ENCODE measurements at places on chromosomes 4 and X. TPM values are rescaled to one million over a fixed set of nuclear protein-coding genes. Genes with fewer than 3 reads are reported as not detected.

The MTHFD2L gene
- total RNA-seq, result 9.2 TPM

The RPS6KA6 gene
- 6.8 TPM for total RNA-seq

DNA sequence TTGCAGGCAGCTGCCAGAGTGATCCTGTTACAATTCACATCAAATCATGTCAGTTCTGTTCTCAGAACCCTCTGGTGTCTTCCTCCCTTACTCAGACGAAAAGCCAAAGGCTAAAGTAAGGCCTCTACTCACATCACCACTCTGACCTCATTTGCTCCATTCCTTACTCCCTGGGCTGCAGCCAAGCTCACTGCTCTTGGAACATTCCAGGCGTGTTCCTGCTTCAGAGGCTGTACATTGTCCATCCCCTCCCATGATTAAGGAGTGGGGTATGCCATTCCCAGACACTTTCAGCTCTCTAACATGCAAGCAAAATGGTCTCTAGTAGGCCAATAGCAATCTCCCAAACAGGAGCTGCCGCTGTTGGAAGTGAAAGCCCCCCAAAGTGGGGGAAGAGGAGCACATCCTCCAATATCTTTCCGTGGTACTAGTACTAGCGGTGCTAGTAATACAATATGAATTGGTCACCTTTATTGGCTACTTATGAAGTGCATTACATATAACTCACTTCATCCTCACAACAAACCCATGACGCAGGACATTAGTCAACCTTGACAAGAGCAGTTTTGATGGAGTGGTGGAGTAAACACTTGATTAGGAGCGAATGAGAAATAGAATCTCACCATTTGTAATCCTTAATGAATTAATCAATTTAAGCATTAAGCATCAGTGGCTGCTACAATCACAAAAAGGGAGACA is 15.0 kb downstream of the GAB3 start:
- DNase-seq, result peak; percentile 93

DNA sequence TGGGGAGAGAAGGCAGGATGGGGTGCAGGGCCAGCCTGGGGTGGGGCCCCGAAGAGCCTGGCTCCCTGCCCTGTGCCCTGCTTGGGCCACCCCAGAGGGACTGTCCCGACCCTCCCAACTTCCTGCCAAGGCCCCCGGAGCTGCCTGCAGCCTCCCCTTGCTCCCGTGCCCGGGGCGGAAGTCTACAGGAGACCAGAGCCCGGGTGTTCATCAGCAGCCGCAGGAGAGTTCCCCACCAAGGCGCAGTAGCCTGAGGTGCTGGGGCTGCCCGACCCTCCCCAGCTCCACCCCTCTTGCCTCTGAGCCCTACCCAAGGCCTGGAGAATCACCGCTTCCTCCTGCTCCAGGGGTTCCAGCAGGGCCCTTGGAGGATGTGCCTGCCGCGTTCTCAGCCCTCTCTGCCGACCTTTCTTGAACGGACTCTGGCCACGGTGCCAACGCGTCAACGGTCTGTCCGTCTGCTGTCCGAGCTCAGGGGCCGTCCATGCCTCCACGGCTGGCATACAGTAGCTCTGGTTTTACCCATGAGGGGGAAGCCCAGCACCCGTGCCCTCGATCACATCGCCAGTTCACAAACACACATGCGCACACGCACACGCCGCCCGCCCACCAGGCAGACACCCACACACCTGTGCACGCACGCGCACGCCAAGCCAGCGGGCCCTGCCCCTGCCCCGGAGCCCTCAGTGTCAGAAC is 36.0 kb upstream of the SPON2 start:
- DNase-seq, result no peak

DNA sequence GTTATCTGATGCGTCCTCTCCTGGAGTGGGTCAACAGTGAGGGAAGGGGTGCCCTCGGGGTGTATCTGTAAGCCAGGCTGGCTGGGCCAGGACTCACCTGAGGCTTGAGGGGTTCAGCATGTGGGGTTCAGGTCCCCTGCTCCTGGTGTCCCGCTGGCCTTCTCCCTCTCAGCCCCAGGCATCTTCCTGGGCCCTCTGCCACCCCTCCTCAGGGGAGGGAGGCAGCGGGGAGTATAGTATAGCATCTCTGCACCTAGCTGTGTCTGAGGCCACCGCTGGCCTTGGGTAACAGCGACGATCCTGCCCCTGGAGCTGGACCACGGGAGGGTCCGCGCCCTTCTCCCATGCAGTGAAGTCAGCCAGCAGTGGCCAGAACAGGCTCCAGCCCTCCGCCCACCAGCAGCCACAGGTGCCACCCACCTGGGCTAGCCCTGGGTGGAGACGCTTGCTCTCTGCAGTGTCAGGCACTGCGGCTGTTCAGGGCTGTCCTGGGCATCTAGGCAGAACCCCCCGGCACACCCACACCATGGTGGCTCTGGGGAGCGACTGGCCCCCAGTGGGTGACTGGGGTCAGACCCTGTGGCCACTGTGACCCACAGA is 110.7 kb upstream of the NKX1-1 start:
- DNase-seq, result no peak

Data from IMR-90 (cell line).